GM04504 (cell line): ENCODE measurements at places on chromosomes 4 and X.
A peak's percentile ranks its signal among the peaks of the same experiment; 100 is the strongest.

DNA sequence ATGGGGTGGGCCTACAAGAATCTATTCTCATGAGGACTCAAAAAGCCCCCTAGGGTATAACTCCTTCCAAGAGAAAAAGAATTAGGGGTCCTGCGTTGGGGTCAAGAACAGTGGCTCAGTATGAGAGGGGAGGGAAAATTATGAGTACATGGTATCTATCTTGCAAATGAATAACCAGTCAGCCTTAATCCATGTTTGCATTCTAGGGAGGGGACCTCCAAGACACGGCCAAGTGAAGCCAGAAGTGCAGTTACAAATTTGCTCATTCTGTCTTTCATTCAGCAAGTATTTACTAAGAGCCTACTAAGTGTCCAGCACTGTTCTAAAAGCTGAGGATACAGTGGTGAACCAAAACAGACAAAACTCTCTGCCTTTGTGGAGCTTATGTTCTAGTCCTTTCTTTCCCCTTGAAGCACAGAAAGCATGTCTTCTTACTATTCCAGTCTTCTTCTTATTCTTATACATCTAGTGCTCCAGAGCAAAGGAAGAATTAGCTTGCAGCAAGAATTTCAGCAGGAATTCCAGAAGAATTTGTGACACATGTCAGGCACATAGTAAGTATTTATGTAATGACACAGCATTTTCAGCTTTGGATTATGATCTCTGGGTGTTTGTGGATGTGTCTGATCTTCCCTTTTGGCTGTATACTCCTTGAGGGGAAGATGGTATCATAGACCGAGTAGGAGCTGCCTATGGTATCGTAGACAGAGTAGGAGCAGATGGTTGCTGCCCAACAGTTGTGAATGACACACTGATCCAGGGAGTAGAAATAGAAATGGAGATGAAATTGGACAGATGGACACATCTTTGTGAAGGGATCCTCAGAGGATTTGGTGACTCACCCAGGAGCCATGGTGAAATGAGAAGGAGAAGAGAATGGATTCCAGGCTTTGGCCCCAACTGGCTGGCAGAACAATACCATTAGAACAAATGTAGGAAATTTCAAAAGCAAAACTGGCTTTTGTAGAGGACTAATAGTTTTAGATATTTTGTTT is 75.9 kb downstream of the COQ2 start:
- no peak for DNase-seq

- DNase-seq, result peak; percentile 35
Measured at GRCh38 chr4:26459054-26459755, 31.1 kb downstream of the CCKAR start.

GRCh38 chr4:95742872-95743271 is 97.0 kb upstream of the PDHA2 start:
- no peak for DNase-seq

DNA sequence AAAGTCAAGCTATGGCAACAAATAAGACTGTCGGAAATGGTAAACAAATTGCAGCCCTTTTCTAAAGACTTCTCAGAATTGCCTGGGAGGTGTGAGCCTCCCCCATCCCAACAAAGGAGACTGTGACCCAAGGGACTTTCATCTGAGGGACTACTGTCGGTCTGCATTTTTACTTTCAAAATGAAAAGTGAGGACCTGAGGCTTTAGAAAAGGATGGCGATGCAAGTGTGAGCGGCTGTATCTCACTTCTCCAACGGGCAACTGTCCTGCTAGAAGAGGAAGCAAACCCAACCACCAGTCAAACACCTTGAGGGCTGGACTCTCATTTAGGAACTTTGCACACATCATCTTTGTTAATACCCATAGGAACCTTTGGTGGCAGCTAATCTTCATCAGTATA is 62.6 kb upstream of the CLNK start:
- DNase-seq, result no peak

DNA sequence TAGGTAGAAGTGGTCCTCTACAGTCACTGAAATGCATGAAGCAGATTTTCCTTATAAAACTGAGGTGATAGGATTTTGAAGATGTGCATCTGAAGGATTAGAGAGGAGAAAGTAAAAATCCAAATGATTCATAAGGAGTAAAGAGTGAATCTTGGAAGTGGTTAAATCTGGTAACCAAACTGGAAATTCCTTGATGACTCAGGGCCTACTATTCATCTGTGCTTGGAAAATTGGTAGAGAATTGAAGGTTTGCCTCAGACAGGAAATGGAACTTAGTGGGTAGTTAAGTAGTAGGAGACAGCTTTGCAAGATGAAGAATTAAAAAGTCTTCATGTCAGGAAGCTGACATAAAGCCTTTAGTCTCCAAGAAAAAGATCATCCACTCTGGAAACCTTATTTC is 368.9 kb upstream of the CTSO start:
- peak; percentile 58 for DNase-seq

- no peak for DNase-seq
Measured at GRCh38 chr4:7253837-7254236, 61.5 kb downstream of the SORCS2 start.

GRCh38 chrX:17805120-17805519 is 56.0 kb downstream of the RAI2 start:
- no peak for DNase-seq
